HCT116 (cell line): ENCODE measurements at places on chromosomes 13 and 19. TPM values are rescaled to one million over a fixed set of nuclear protein-coding genes. Genes with fewer than 3 reads are reported as not detected.
A peak's percentile ranks its signal among the peaks of the same experiment; 100 is the strongest.

CEACAM3 gene
- not detected for total RNA-seq

DNA sequence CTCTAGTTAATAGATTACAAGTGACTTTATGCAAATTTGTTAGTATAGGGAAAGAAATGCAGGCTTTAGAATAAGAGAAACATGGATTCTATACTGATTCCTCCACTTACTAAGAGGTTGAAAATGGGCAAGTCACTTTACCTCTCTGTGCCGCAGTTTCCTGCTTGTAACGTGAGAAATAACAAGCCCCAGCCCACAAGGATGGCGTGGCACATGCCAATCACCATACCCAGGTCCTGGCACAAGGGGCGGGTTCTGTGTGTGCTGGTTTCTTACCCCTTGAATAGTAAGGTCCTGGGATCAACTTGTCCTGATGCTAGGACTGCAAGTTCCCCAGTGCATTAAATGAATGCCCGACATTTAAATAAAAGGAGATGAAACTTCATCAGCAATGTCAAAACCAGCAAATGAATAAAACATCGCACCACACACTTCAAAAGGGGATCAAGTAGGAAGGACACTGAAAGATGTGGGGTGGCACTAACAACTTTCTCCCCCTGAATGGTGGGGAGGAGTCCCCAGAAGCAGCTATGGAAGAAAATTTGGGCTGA lies 7.9 kb upstream of the SIGLEC9 start:
- DNase-seq = no peak
- H3K36me3 ChIP-seq = no peaks in the 10 kb centered on the region
- no peak overlapping the region for H3K27ac ChIP-seq
- no peaks in the 10 kb centered on the region; the same call in 1 of the 2 replicates for H3K27me3 ChIP-seq

- H3K27ac ChIP-seq = no peak overlapping the region
- no peak for DNase-seq
- no peaks in the 10 kb centered on the region for H3K4me1 ChIP-seq
- H3K36me3 ChIP-seq = no peaks in the 10 kb centered on the region
Observed at GRCh38 chr19:37303591-37304171, 67.2 kb upstream of the ZNF527 start.

CYP2F1 gene
- total RNA-seq = not detected

GPR12 gene
- not detected for total RNA-seq

DNA sequence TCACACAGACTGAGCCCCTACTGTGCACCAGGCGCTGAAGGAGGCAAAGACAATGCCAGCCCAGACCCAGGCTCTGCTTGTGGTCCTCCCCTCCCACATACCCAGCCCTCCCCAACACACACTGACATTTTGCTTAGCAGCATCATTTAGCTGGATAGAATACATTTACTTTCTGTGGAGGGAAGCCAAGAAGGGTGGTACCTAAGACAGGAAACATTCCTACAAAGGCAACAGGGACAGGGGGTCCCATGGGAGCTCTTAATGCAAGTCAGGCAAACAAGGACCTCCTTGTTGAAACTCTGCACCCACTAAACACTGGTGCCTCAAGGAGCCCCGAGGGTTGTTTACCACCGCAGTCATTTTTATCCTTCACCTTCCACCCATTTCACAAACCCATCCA lies 77.0 kb upstream of the ZNF507 start:
- H3K27ac ChIP-seq = no peak overlapping the region
- peaks cover 33% of the 10 kb centered on the region; the same call in 1 of the 2 replicates for H3K27me3 ChIP-seq
- DNase-seq = no peak
- no peaks in the 10 kb centered on the region for H3K36me3 ChIP-seq
- H3K4me3 ChIP-seq = no peak overlapping the region

GRCh38 chr19:46404055-46404752 lies 9.2 kb downstream of the CCDC8 start:
- H3K27ac ChIP-seq = no peak overlapping the region
- H3K4me3 ChIP-seq = no peak overlapping the region
- no peaks in the 10 kb centered on the region for H3K27me3 ChIP-seq
- no peaks in the 10 kb centered on the region for H3K4me1 ChIP-seq
- DNase-seq = no peak
- no peaks in the 10 kb centered on the region for H3K36me3 ChIP-seq

DNA sequence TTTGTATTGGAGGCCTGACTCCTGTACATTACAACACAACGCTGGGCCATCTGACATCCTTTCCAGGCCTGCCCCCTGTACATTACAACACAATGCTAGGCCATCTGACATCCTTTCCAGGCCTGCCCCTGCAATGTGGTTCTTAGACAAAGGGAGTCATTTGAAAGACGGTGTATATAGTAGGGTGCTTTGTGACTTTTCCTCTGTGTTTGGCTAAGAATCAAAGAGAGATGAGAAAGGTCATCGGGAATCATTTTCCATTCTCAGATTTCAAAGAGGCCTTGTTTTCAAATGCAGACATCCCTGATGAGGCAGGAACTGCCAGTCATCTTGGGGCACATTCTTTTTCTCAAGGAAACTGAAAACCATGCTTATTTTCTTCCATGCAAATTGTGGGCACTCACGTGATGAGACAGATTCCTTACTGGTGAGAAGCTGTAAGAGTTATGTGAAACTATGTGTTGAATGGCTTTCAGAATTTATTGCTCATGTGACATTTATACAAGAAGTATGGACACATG lies 551.6 kb downstream of the MYO16 start:
- H3K27me3 ChIP-seq = no peaks in the 10 kb centered on the region
- H3K27ac ChIP-seq = peak overlapping the region; percentile 24; the same call in 1 of the 2 replicates
- no peak overlapping the region for H3K4me3 ChIP-seq
- H3K36me3 ChIP-seq = no peaks in the 10 kb centered on the region

DNA sequence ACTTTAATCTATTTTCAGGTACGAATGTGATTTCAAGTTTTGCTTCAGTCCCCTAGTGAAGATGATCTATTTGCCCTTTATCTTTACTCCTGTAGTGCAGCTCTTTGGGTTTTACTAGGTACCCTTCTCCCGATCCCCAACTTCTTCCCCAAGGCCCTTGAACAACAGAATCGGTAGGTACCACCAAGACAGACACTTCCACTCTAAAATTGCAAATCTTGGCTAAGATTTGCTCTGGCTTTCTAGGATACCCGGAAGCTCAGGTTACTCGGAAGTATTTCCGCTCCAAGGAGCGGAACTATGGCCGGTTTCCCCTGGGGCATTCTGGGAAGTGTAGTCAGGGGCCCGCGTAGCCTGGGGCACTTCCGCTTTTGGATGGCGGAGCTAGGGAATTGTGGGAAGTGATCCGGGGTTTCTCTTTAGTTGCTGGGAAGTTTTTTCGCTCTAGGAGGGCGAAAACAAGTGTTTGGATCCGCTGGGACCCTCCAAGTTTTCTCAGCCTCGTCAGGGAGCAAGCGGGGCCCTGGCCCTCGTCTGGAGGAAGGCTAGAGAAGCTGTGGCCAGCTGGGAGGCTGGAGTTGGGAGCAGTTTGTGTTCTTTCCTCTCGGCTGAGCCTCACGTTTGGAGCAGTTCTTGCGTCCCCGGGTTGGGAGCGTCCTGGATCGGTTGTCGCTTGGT lies 5.1 kb upstream of the ZNF227 start:
- no peaks in the 10 kb centered on the region for H3K27me3 ChIP-seq
- peak overlapping the region; percentile 60 for H3K4me3 ChIP-seq

- no peaks in the 10 kb centered on the region for H3K27me3 ChIP-seq
- H3K27ac ChIP-seq = peak overlapping the region; percentile 89
- no peaks in the 10 kb centered on the region for H3K36me3 ChIP-seq
- no peak for DNase-seq
- peak overlapping the region; percentile 61 for H3K4me3 ChIP-seq
Observed at GRCh38 chr19:10418485-10419199, 1.7 kb upstream of the PDE4A start.

DNA sequence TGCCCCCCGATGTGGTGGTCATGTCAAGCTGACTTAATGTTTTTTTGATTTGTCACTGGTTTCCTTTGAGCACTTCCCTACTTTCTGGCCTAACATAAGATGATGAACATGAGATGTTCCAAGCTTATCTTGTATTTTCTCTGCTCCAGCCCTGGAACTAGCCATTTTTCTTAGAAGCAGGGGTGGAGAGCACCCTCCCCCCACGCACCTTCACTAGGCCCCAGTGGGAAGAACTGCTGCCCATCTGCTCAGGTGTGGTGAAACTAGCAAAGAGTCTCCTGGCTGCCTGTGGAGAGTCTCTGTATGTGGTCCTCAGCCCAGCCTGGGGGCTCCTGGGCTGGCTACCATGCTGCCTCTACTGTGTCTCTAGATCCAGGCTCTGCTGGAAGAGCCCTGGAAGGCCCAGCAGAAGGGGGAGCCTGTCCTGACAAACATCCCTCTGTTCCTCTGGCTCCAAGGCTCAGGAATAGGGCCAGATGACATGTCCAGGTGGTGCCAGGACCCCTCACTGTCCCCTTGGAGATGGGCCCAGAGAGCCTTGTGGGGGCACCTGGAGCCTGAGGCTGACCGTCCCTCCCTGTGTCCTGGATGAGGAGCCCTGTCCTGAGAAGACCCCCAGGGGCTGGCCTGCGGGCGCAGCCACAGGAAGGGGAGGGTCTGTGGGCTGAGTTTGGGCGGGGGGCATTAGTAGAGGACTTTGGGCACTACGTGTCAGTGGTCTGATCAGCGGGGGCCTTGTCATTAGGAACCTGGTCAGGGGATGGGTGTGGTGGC lies 4.8 kb upstream of the ZNF14 start:
- H3K36me3 ChIP-seq = no peaks in the 10 kb centered on the region
- no peaks in the 10 kb centered on the region for H3K27me3 ChIP-seq
- H3K27ac ChIP-seq = no peak overlapping the region
- no peaks in the 10 kb centered on the region for H3K4me1 ChIP-seq
- H3K4me3 ChIP-seq = no peak overlapping the region

ONECUT3 gene
- total RNA-seq = 22.1 TPM

GRCh38 chr13:44140888-44141724 lies 232.5 kb upstream of the SERP2 start:
- peaks cover 18% of the 10 kb centered on the region for H3K4me1 ChIP-seq
- H3K27ac ChIP-seq = peak overlapping the region; percentile 89
- DNase-seq = no peak
- peak overlapping the region; percentile 66 for H3K4me3 ChIP-seq
- H3K27me3 ChIP-seq = no peaks in the 10 kb centered on the region
- no peaks in the 10 kb centered on the region for H3K36me3 ChIP-seq

DNA sequence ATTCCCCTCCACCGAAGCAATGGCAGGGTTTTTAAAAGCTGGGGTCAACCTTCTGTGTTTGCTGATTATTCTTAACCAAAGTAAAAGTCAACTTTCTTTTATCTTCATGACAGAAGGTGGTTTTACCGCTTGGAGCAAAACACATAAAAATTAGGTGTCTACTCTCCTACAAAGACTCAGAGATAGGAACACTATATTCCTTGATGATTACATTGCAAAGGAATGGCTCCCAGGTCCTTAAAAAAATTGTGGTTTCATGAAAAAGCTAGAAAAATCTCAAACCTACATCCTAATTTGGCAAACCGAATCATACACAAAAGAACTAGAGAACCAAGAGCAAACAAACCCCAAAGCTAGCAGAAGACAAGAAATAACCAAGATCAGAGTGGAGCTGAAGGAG lies 760.4 kb upstream of the PCDH20 start:
- no peak for DNase-seq
- no peaks in the 10 kb centered on the region for H3K36me3 ChIP-seq
- no peaks in the 10 kb centered on the region for H3K27me3 ChIP-seq
- H3K4me1 ChIP-seq = no peaks in the 10 kb centered on the region

NLRP9 gene
- not detected for total RNA-seq

GRCh38 chr19:16627193-16627927 lies 644 bp downstream of the MED26 start:
- H3K4me1 ChIP-seq = peaks cover 6% of the 10 kb centered on the region
- H3K36me3 ChIP-seq = peaks cover 28% of the 10 kb centered on the region; the same call in 1 of the 2 replicates
- peak overlapping the region; percentile 92 for H3K4me3 ChIP-seq
- H3K27me3 ChIP-seq = no peaks in the 10 kb centered on the region
- DNase-seq = no peak

ZNF208 gene
- not detected for total RNA-seq

STOML3 gene
- total RNA-seq = not detected

ZNF528 gene
- total RNA-seq = not detected

DNA sequence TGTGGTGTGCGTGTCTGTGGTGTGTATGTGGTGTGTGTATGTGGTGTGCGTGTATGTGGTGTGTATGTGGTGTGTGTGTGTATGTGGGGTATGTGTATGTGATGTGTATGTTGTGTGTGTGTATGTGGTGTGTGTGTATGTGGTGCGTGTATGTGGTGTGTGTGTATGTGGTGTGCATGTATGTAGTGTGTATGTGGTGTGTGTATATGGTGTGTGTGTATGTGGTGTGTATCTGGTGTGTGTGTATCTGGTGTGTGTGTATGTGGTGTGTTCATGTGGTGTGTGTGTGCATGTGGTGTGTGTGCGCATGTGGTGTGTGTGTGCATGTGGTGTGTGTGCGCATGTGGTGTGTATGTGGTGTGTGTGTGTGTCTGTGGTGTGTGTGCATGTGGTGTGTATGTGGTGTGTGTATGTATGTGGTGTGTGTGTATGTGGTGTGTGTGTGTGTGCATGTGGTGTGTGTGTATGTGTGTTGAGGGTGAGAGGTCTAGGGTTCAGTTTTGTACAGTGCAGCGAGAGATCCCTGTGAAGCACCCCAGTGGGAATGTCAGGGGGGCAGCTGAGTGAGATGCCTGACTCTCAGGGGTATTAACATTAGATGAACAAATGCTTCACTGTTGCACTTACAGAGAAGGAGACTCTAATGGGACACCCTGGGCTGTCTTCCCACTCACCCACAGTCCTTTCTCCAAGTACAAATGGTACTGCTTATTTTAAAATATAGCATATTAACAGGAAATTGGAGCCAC lies 61.3 kb upstream of the MEDAG start:
- no peaks in the 10 kb centered on the region for H3K36me3 ChIP-seq
- H3K4me3 ChIP-seq = no peak overlapping the region
- peaks cover 25% of the 10 kb centered on the region for H3K4me1 ChIP-seq
- H3K27me3 ChIP-seq = no peaks in the 10 kb centered on the region
- DNase-seq = no peak

RNF113B gene
- total RNA-seq = not detected

- H3K27me3 ChIP-seq = no peaks in the 10 kb centered on the region
- H3K4me1 ChIP-seq = peaks cover 10% of the 10 kb centered on the region; the same call in 1 of the 2 replicates
- no peak overlapping the region for H3K4me3 ChIP-seq
- H3K27ac ChIP-seq = no peak overlapping the region
- DNase-seq = no peak
- no peaks in the 10 kb centered on the region; the same call in 1 of the 2 replicates for H3K36me3 ChIP-seq
Observed at GRCh38 chr19:19597809-19598306, 20.6 kb downstream of the PBX4 start.

GRCh38 chr13:65613004-65613403 lies 1617.1 kb downstream of the PCDH9 start:
- DNase-seq = peak; percentile 8
- no peaks in the 10 kb centered on the region for H3K27me3 ChIP-seq
- no peak overlapping the region for H3K27ac ChIP-seq
- no peaks in the 10 kb centered on the region for H3K36me3 ChIP-seq
- H3K4me3 ChIP-seq = no peak overlapping the region

- peaks cover 49% of the 10 kb centered on the region for H3K4me1 ChIP-seq
- H3K27me3 ChIP-seq = no peaks in the 10 kb centered on the region
- H3K27ac ChIP-seq = peak overlapping the region; percentile 98
- H3K36me3 ChIP-seq = peaks cover 20% of the 10 kb centered on the region; the same call in 1 of the 2 replicates
Observed at GRCh38 chr19:58558623-58559274, 338 bp upstream of the UBE2M start.

DNA sequence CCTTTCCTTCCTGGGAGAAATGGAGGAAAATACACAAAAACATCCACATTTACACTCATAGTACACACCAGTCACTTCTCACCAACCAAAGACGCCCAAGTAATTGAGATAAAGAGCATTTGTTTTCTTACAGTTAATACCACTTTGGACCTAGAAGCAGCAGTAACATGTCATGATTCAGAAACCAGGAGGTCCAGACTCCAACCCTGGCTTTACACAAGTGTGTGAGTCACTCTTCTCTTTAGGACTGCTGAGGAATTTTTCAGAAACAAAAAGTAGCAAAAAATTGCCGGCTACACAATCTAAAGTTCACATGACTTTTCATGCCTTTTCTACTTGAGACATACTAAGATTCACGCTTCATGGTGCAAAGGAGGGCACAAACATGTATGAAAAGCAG lies 42.1 kb downstream of the TUBGCP3 start:
- no peak overlapping the region for H3K4me3 ChIP-seq
- DNase-seq = no peak
- no peaks in the 10 kb centered on the region for H3K27me3 ChIP-seq
- peaks cover 17% of the 10 kb centered on the region for H3K36me3 ChIP-seq
